ENCODE measurements at places on chromosomes 5 and 9. TPM values are rescaled to one million over a fixed set of nuclear protein-coding genes. Genes with fewer than 3 reads are reported as not detected.
A peak's percentile ranks its signal among the peaks of the same experiment; 100 is the strongest.

DNA sequence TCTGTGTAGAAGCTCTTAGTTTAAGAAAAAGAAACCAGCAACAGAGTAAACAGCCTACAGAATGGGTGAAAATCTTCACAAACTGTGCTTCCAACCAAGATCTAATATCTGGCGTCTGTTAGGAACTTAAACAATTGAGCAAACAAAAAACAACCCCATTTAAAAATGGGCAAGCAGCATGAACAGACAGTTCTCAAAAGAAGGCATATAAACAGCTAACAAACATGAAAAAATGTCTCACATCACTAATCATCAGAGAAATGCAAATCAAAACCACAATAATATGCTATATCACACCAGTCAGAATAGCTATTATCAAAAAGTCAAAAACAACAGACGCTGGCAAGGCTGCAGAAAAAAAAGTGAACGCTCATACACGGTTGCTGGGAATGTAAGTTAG is 83.7 kb upstream of the CCDC152 start:
- DNase-seq = no peak

DNA sequence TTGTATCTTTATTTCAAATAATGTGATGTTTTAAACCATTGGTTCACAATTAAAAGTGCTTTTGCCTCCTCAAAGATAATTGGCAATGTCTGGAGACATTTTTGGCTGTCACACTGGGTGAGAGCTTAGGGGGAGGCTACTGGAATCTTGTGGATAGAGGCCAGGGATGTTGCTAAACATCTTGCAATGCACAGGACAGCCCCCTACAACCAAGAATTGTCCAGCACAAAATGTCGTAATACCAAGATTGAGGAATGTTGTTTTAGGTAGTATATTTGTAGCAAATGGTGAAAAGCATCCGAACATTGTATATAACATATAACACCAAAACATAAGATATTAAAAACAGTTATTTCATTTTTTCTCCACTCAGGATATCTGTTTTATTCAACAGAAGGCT is 99.8 kb downstream of the SLC44A1 start:
- no peak for DNase-seq

GRCh38 chr5:145938776-145939539 is 2.6 kb downstream of the SH3RF2 start:
- no peak for DNase-seq

GRCh38 chr5:119378075-119378700 is 22.4 kb downstream of the TNFAIP8 start:
- no peak for DNase-seq

GRCh38 chr5:132490484-132491367 is at the start of gene IRF1:
IRF1 (minus strand) TSS chr5:132490773; CDS start chr5:132489478, 1,295 bp downstream.
- DNase-seq = peak; percentile 88

DNA sequence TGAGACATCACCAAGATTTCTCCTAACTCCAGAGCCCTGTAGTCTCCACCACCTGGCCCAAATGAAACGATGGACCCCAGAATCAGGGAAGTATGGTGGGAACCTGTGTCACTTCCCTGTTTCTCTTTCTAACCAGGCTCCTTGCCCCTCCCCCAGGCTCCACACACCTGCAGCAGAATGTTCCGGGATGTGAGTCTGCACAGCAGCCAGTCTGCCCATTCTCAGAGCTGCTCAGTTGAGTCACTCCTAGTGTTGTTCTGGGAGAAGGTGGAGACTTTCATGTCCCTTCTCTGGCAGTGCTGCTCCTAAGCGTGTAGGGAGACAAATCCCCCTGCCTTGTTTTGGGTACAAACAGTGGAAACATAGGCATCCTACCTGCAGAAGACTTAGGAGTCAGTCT is 76.0 kb upstream of the XPA start:
- DNase-seq = no peak

- no peak for DNase-seq
Observed at GRCh38 chr9:123655681-123656423, 274.1 kb downstream of the DENND1A start.

GRCh38 chr9:69380811-69381210 is 55.8 kb downstream of the ENTREP1 start:
- DNase-seq = no peak

- DNase-seq = no peak
Observed at GRCh38 chr5:9932770-9933169, 302.6 kb upstream of the TAS2R1 start.

- DNase-seq = no peak
Observed at GRCh38 chr9:70165006-70165602, 93.7 kb upstream of the SMC5 start.

GRCh38 chr9:69513141-69513820 is 158.9 kb downstream of the APBA1 start:
- no peak for DNase-seq

- DNase-seq = no peak
Observed at GRCh38 chr5:73764996-73765395, 139.0 kb downstream of the ARHGEF28 start.

DNA sequence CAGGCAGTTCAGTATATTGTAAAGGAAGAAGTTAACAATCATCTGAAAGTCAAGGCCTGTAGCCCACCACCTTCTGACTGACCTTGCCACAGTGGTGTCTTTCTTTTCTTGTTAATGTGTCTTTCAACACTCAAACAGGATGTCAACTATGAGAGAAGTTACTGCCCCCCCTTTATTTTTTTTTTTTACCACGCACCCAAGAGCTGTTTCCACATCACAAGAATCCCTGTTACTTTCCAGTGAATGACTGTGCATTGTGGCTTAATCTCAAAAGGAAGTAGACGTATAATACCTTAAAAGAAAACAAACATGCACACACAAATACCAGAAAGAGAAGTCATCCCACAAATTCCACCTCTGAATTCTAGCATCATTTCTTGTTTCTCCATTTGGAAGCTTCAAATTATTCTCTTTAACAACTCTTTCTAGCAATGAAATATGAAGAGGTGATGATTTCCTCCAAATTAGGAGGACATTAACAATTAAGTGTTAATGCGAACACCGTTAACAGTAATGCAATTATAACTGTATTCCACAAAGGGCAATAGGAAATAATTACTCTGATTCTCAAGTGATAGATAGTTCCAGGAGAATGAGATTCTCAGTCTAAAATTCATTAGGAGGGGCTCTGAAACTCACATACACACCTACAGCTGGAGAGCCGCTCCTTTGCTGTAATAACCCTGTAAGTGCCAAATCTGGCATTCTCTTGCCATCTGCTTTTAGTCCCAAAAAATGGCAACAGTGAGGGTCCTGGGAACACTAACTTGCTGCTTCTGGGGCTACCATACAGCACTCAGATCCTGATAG is 201.0 kb downstream of the EFNA5 start:
- DNase-seq = peak; percentile 98

DNA sequence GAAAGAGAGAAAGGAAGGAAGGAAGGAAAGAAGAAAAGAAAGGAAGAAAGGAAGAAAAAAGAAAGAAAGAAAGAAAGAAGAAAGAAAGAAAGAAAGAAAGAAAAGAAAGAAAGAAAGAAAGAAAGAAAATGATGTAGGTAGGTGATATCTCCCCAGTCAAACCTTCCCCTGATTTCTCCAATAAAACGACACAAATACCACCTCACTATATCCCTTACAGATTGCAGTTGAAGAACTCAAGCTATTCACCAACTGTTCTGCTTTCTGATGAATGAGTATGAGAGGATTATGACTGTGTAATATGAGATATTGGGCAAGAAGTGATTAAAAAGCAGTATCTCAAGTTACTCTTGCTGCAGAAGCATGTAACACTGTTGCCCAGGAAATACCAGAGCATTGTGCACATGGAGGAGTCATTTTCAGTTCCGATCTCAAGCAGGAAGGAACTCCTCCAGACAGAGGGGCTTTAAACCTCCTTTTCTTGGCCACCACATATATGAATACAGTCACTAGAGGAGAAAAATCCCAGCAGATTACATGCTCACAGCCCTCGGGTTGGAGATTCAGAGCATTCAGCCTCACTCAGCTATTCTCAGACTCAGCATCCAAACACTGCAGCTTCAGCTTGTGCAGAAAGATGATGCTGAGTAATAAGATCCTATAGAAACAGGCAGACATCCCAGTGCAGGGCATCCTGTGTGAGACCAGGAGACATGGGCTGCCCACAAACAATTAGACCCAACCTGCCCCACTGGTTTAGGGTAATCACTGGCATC is 61.4 kb downstream of the UGCG start:
- peak; percentile 68 for DNase-seq

DNA sequence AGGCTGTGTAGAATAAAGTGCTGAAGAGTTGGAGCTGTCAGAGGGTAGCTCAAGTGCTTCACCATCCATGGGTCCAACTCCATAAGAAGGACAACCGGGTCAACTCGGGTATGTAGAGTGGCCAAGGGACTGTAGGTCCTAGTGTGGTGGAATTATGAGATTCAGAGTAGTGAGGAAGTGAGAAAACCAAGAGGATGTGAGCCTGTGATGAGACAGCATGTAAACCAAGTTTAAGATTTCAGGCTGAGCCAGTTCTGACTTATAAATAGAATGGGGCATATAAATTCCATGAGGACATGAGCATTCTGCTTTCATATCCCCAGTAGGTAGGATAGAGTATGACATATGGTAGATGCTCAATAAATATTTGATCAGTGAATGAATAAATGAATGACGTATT is 96.3 kb downstream of the CFAP95 start:
- DNase-seq = no peak

DNA sequence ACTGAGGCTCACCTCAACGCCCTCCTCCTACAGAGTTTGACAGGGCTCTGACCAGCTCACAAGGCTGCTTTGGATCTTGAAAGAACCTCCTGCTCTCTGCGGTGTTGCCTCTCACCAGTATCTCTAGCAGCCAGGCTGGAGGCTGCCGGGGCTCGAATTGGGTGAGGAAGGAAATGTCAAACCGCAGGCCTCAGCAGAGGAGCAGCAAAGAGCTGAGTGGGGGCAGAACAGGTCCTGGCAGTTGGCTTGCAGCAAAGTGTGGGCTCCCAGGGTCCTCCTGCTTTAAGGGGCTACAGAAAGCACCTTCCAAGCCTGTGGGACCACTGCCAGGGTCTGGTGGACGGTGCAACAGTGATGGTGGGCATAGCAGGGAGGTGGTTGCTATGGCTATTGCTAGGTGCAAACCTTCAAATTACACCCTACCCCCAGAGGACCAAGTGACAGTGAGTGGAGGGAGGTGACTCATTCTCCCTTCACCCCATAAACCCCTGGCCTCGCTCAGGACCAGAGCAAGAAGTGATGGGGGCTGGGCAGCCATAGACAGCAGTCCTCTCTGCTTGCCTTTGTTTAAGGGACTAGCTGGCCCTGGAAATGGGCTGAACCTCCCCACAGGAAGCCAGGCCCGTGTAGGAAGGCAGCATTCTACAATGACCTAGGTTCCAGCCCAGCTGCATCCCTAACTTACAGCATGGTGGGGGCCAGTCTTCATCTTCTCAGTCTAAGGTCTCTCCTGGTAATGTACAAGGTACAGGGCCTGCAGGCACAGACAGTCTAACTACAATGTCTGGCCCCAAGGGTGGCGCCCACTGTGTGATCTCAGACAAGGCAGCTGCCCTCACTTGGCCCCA is 18.7 kb downstream of the LCP2 start:
- no peak for DNase-seq

DNA sequence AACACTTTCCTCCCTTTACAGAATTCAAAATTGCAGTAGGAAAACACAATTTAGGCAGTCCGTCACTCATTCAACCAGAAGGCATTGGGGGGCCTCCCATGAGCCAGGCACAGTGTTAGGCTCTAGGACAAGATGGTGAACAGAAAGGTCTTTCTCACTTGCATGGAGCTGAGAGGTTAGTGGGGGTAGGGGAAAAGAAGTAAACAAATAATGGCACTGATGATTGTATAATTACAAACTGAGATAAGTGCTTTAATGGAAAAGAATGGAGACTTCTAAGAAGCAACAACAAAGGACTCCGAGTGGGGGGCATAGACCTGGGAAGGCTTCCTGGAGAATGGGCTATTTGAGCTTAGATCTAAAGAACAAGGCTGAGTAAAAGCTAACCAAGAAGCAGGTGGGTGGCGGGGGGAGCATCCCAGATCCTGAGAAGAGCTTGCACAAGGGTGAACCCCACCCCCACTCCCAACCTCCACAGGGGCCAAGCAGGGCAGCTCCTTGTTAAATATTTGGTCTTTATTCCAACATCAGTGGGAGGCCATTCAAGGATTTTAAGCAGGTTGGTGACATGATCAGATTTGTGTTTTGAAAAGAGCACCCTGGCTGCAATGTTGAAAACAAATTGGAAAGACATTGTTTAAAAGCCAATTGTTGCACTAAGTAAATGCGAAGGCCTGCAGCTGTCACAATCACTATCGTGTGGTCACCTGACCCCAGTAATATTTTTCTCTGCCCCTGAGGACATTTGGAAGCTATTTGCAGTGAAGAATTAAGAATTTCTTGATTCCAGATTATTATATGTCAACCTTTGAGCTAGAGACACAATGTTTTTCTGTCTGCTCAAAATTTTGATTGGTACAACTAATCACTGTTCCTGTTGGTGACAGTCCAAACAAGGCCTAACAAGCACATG is 73.9 kb upstream of the EFNA5 start:
- no peak for DNase-seq

DNA sequence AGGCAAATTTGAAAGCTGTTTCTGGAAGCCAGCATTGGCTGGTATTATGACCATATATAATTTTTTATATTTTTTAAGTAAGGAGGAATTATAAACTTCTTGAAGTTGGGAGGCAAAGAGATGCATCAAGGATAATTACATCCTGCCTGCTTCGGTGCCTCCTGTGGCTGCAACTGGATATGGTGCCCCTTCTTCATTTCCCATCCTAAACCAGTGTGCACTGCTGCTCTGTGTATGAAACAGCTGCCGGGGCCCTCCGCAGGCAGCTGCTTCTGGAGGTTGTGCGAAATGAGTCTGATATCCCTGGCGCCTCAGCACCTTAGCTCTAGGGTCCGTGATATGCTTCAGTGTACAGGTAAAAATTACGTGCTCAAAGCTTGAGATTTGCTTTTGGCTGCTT is 304.2 kb downstream of the ENC1 start:
- DNase-seq = no peak

DNA sequence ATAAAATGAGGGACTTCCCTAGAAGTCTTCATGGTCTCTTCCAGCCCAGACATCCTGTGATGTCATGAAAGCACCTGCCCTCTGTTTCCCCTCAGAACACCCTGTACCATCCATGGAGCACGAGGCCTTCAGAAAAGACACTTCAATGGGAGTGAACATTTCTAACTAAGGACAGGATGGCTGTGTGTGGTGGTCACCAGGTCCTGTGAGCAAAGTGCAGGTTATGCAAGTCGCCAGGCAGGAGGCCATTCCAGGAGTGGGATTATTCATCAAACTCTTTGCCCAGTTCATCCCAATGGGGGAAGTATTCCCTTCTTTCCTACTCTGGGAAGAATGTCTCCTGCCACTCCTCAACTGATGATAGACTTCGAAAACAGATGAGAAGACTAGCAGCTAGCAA is 80.5 kb downstream of the SLC1A3 start:
- DNase-seq = peak; percentile 18

CREBRF gene
- 16.9 TPM for total RNA-seq

CXCL14 gene
- total RNA-seq = not detected

PHF24 gene
- total RNA-seq = not detected

MYOT gene
- total RNA-seq = not detected

IFNA13 gene
- total RNA-seq = not detected

SLCO6A1 gene
- total RNA-seq = not detected

GPR151 gene
- not detected for total RNA-seq

ANP32B gene
- 280 TPM for total RNA-seq

GRPEL2 gene
- 36.9 TPM for total RNA-seq
